ENCODE measurements at places on chromosomes 7 and 10.

DNA sequence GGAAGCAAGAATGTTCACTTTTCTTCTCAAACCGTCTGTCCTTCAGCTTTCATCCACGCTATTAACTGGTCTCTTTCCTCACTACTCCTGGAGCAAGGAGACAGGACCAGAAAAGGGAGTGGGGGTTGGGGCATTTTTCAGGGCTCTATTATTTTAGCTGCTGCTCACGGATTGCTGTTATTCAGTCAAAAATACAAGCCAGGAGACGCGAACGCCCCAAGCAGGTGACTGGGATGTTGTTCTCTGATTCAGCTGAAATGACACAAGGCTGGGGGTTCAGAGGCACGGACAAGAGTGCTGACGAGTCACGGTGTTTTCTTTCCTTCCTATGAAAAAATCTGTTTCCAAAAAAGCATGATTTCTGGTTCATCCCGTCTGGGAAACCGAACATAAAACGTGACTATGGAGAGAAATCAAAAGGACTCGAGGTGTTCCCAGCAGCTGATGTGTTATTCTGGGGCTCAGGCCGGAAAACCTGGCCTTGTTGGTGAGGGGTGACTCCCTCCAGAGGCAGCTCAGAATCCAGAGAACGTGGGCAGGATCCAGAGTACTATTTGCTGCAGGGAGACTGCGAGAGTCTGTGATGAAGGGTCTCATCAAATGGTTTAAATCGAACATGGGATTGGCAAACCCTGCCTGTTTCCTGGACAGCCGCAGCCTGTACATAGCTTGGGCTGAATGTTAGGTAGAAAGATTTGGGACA, 3.5 kb upstream of the INHBA start:
- no peak for DNase-seq

GRCh38 chr10:4816966-4817365, 9.0 kb upstream of the AKR1E2 start:
- no peak for DNase-seq

DNA sequence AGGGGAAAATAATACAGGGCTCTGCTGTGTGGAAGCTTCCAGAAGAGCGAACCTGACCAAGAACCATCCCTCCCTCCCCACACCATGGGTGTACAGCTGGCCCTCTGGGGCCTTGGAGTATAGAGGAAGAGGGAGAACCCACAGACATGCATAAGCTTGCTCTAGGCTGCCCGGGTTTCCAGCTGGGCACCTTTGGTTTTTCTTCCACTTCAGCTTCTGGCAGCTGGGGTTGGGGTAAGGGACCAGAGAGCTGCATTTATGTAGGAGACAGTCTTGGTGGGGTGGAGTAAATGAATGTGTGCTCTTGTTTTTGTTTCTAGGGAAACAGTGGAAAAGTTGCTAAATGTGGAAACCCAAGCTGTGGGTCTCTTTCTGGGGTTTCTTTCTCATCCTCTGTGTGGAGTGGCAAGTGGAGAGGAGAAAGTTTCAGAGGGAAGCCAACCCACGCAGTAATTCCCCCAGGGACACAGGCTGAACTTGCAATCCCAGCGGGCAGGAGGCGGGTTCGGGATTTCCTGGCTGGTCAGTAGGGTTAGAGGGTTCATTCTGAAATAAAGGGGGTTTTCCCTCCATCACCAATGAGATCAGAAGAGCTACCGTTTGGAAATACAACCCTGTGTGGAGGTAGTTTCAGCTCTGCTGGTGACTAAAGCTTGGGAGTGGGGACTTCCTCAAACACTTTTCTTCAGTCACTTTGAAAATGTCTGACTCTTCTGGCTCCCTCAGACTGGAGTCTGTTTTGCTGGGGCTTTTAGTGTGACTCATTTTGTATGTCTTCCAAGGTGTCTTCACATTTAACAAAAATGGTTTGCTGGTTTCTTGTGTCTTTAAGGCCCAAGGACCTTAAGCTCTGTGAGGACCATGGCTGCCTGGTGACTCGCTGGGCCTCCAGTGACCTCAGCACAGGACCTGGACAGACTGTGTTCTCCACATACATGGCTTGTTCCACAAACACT, 22.2 kb upstream of the SRGN start:
- DNase-seq = peak; percentile 51

- DNase-seq = no peak
These were observed 32.9 kb upstream of the CCDC71L start for GRCh38 chr7:106693677-106694353.

- DNase-seq = no peak
These were observed 823.8 kb upstream of the CELF2 start for GRCh38 chr10:10193848-10194247.

- DNase-seq = no peak
These were observed 92.9 kb downstream of the SFMBT2 start for GRCh38 chr10:7317786-7318446.

GRCh38 chr10:44995581-44995913, 5.2 kb upstream of the ZNF22 start:
- DNase-seq = no peak

GRCh38 chr7:90613088-90613498, 17.0 kb downstream of the CDK14 start:
- DNase-seq = no peak

DNA sequence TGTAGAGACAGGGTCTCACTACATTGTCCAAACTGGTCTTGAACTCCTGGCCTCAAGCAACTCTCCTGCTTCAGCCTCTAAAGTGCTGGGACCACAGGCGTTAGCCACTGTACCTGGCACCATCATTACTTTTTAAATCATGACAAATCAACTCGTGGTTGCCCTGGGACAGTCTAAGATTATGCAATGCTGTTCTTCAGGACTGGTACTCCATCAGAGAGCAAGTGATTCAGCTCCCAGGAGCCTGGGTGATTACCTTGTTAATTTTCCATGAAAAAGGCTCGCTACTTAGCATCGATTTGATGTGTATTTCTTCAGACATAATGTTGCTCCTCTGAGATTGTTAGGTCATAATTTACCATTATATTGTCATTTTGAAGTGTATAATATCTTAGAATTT, 158.9 kb upstream of the STEAP4 start:
- DNase-seq = no peak

- no peak for DNase-seq
These were observed 43.7 kb downstream of the JAZF1 start for GRCh38 chr7:28136885-28137284.

- DNase-seq = no peak
These were observed 123.0 kb upstream of the TNS3 start for GRCh38 chr7:47704936-47705335.

GRCh38 chr10:87715552-87716347, 56.1 kb downstream of the PAPSS2 start:
- no peak for DNase-seq

- no peak for DNase-seq
These were observed 24.3 kb upstream of the ITGB8 start for GRCh38 chr7:20306180-20306946.

DNA sequence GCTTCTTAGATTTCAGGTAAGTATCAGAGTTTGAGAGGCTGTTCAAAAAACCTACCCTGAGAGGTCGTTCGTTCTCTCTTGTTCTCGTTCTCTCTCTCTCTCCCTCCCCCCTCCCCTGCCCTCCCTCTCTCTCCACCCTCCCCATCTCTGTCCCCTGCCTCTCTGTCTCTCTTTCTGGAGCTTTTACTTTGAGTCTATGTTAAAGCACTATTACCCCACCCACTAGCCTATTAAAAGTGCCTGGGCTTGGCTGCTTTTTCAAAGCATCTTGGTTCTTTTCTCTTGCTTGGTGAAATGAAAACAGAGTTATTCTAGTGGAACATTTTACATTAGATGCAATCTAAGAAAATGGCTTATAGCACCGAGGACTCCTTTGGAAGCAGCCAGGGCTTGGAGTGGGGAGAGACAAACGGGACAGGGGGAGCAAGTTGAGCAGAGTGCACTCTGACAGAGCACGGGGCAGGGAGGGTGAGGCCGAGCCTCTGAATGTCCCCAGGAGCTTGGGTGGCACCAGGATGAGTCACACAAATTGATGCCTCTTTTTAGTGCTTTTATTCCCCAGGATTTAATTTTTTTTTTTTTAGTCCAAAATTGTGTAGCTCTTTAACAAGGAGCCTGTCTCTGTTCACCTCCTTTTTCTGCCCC, 134.3 kb downstream of the CFAP58 start:
- DNase-seq = no peak

DNA sequence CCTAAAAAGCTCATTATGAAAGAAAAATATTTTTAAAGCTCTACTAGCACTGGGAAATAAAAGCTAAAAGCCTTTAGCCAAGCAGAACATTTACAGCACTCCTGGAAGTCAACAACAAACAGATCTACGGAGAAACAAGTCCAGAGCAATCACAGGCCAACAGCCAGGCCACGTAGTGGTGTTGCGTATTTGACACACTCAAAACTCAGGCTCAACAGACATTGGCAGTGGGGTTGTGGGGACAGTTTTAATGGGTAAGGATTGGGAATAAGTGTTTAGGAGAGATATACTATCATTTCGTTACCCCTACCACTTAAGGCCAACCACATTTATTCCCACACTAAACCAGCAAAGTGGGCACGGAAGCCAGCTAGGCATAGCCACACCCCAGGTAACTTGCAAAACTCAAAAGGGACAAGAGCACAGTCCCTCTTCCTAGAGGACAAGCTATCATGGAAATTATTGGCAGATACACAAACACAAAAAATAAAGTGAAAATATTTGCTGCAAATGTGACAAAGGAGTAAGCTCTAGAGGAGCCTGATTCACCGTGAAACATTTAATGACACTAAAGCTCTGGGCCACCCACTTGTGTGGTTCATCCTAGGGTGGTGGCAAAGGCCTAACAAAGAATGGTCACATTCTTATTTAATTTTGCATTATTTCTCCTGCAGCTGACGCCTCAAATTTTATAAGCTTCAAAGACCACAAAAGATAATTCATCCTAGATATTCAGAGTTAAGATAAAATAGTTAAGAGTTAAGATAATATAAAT, 498.2 kb downstream of the TNS3 start:
- DNase-seq = no peak

Measured in psoas muscle (tissue), 8 donors.